Karpas-422 (cell line): ENCODE measurements at places on chromosomes 12 and 14.

DNA sequence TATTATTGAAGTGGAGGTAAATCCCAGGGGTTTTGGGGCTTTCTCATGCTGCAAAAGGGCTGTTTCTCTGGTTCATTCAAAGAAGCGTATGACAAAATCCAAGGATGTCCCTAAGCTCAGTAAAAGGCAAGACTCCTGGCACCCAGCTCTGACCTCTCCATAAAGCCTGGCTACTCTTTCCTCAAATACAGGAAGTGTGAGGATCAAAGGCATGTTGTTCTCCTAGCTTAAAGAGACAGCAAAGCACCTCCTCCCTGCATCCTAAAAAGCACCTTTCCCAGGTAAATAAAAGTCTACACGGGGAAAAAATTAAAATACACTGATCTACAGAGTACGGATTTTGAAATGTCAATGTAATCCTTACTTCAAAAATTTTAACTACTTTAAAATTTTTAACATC, 118.6 kb downstream of the LMNTD1 start:
- DNase-seq, result no peak

GRCh38 chr12:82458101-82458500, 99.8 kb downstream of the METTL25 start:
- DNase-seq, result no peak

DNA sequence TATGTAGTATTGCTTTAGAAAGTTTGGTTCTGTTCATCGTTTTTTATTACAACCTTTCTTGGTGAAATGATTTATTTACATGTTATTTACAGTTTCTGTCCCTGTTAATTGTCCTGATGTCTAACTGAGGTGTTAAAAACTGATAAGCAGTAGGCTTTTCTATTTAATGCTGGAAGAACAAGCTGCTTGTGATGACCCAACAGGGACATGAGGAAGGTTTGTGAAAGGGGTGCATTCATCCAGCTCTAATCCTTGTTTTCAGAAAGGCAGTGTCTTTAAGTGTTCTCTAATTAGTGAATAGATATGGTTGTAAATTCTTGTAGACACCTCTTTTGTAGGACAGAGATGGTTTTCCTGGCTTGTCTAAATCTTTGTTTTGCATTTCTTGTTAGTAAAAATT, 191.4 kb downstream of the FOXA1 start:
- no peak for DNase-seq

GRCh38 chr12:70556179-70556869, 80.9 kb downstream of the PTPRB start:
- no peak for DNase-seq

DNA sequence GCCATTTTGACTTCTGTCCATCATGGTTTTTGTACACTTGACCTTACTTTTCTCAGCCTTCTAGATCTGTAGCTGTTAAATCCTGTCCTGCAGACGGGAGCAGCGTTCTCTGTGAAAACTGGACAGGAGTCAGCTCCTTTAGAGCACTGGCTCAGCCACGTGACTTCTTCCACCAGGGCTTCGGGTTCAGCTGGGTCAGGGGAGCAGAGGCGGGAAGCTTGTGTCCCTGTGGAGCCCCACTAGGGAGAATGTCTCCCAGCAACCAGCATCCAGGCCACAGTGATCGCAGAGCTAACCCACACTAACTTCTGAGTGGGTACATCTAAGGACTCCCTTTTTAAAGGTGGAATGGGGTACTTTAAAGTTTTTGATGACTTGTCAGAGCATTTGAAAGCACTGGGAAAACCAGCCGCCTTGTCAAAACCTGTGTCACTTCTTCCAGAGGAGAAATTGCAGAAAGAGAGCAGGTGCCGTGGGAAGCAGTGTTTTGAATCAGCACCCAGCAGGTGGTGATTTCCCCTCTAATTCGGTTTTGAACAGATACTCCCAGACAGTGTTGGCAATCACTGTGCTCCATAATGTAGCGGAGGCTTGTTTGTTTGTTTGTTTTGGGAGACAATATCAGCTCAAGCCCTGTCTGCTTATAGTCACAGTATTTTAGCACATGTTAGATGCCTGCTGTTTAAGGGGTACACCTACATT, 17.9 kb downstream of the DERA start:
- DNase-seq, result no peak

GRCh38 chr12:132006056-132006680, 56.4 kb downstream of the EP400 start:
- DNase-seq, result no peak

- peak; percentile 89 for DNase-seq
These were observed 581 bp downstream of the PAPOLA start for GRCh38 chr14:96502621-96503305.

GRCh38 chr12:5648692-5649359, 216.9 kb downstream of the NTF3 start:
- DNase-seq, result peak; percentile 66

DNA sequence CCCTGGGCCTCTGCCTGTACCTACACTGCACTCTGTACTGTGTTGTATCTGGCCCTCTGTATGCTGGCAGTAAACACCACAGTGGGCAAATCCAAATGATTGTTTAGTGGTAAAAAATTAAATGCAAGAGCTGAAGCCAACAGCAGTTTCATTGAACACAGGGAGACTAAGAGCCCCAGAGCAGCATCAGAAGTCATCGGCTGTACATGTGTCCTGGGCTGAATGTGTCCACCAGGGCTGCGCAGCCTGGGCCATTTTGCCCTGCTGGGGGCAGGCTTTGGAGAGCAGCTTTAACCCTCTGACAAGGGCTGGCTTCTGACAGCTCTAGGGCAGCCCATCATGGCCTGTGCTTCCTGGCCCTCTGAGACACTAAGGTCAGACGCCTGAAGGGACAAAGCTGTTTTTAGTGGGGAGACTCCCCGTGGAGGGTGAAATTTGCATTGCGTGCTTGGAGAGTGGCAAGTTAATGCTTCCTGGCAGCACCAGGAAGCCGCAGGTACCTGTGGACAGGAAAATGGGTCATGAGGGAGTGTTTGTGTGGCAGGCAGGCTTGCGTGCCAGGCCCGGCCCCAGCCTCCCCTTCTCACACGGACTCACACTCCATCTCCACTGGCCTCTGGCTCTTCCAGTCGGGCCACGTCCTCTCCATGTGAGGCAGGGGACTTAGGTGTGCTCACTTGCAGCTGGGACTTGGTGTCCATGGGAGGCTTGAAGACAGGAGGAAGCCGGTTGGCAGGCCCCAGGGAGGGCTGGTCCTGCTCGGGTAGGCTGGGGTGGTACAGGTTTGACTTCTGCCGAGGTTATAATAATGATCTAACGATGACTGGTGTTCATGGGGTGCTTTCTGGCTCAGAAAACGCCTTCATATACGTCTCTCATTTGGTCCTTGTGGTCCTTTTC, 150.1 kb downstream of the TSPAN9 start:
- no peak for DNase-seq

DNA sequence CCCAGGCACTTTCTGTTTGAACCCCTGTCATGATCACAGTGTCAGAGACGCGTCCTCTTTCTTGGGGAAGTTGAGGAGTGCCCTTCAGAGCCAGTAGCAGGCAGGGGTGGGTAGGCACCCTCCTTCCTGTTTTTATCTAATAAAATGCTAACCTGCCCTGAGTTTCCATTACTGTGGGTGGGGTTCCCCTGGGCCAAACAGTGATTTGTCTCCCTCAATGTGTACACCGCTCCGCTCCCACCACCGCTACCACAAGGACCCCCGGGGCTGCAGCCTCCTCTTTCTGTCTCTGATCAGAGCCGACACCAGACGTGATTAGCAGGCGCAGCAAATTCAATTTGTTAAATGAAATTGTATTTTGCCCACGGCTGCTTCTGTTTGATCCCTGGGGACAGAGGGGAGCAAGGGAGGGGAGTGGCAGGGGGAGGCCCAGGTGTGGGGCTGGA, 5.1 kb downstream of the SHMT2 start:
- DNase-seq, result no peak

DNA sequence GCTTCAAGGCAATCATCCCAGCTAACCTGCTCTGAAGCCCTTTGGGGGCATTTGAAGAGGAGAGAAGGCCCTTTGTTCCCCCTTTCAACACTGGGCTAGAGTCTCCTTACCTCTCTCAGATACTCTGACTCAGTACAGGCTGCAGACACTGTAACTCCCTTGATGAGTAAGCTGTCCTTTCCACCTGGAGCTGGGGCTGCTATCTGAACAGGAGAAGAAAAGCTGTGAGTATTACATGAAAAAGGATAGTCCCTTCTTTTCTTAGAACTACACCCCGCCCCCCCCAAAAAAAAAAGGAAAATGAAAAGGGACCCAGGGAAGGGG, 186.6 kb upstream of the PLEKHG7 start:
- DNase-seq, result no peak

GRCh38 chr14:24677956-24678355, 44.0 kb upstream of the GZMB start:
- no peak for DNase-seq

GRCh38 chr12:11769723-11770514, 120.4 kb downstream of the ETV6 start:
- no peak for DNase-seq

DNA sequence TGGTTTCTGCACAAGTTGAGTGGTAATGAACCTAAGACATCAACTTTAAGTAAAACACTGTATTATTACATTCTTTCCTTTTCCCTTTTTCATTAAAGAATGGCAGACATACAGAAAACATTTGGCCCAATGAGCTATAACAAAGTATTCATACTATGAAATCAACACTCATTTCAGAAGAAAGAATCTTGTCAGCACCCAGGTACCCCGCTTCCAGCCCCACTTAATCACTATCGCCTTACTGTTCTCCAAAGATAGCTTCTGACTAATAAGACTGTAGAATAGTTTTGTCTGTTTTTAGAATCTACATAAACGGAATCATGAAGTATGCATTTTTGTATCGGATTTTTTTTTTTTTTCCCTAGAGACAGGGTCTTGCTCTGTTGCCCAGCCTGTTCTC, 9.5 kb downstream of the CNTN1 start:
- no peak for DNase-seq
